ENCODE measurements at places on chromosomes 1 and 21.

- DNase-seq = no peak
Measured at GRCh38 chr21:42576639-42577038, 63.0 kb downstream of the SLC37A1 start.

GRCh38 chr1:228120857-228121489 lies 11.9 kb upstream of the MRPL55 start:
- DNase-seq = no peak

DNA sequence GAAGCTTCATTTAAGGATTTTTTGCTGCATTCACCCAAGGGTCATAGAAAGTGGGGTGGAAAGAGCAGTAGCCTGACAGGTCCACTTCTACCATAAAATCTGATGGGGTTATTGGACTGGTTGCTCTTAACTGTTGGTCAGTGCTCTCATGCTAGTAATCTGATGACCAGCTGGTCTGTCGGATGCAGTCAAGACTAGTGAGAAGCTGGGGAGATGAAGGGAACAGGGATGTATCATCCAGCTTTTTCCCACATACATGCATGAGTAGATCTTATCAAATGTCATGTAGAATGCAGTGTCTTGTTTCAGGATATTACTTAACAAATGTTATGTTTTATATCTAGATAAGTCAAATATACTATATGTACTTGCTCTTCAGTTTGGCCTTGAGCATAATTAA lies 11.1 kb downstream of the ATP1B1 start:
- DNase-seq = no peak

DNA sequence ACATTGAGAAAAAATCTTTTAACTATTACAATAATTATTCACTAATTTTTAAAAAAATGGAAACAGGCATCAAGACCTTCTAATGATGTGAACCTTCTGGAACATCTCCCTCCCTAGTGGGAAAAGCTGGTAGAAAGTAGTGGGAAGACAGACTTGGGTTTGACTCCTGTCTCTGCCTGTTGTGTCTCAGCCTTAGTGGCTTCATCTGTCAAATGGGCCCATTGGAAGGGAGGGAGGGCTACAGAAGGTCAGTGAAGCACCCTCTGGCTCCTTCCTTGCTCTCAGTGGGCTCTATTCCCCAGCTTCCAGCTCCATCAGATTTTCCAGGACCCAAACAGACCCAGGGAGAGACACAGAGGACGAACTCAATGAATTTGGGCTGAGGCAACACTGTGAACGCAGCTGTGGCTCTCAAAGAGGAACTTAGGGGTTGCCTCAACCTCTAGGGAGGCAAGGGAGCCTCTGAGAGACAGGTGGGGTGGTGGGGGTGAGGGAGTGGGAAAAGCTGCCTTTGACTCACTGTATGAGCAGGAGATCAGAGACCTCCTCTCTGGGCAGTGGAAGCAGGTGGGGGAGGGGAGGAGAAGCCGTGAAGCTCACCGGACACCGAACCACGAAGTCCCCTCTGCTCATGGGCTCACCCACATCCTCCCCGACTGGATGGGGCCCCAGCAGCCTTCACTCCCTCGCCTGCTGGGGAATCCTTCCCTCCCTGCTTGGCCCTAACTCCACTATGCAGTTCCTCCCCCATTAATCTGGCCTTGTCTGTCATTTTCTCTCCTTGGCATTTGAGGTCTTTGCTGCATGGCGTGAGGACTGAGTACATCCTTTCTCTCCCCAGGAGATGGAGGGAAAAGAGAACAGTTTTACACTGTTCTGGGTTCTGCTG lies 4.5 kb downstream of the CNR2 start:
- no peak for DNase-seq

DNA sequence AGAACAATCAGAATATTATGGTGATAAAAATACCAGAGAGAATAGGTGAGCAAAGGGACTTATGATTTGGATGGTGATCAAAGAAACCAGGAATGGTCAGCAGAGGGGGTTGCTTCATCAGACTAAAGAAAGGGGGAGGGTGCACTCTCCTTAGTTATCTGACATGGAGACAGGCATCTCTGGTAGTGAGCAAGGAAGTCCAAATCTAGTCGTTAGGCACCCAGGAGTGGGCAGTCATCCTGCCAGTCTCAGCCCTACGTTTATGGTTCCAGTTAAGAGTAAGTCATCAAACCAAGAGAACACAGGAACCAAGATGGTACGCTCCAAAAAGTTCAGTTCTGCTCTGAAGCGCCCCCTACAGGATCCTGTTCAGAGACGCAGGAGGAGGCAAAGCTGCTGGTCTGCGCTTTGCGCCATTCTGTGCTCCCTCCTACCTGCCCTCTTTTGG lies 28.6 kb downstream of the EBNA1BP2 start:
- DNase-seq = no peak

Measured in activated gamma-delta T cell (primary cell).